Right kidney (tissue), 9 donors: ENCODE measurements at places on chromosomes 3 and 15.
A peak's percentile ranks its signal among the peaks of the same experiment; 100 is the strongest.

- no peak for DNase-seq
Measured at GRCh38 chr15:73873889-73874511, 636 bp downstream of the TBC1D21 start.

DNA sequence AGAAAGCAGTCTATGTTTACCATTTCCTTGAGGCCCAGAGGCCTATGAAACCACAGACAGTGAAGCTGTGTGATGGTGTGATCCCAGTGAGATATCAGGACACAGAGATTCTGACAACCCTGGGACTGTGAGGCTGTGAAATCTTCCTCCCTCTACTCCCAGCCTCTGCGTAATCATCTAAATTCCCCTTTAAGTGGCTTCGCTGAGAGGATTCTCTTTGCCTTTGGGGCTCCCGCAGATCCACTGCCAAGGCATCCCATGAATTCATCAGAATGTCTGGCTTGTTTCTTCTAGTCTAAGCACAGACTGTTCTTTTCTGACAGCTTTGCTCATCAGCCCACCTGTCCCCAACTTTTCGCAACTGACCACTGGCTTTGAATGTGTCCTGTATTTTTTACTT lies 901.2 kb upstream of the NR2F2 start:
- DNase-seq: no peak

GRCh38 chr15:22806156-22806555 lies 19.7 kb downstream of the NIPA1 start:
- no peak for DNase-seq

DNA sequence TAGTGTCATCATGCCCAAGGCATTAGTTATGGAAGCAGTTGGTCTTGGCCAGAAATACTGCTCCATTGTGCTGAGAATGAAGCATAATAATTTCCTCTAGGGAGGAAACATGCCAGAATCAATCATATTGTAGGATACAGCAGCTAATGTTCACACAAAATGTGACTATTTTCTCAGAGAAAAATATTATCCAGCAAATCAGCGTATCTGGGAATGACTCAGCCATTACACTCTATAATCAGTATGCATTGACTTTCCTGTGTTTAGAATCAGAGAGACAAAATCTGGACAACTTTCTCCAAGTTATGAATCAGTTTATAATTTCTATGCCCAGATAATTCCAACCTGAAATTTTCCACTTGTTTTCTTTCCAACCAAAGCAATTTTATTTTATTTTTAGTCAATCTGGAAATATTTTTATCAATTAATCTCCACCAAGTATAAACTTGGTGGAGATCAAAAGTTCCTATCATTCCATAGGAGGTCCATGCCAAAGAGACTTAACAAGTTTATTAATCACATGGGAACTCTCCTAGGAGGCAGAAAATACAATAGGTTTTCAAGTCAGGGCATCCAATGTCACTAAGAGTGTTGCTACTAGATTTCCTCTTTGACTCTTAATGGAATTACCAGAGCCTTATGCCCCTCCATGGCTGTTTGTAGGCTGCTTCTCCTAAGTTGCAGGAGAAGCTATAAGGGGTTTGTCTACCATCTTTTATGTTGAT lies 36.4 kb downstream of the SUCNR1 start:
- no peak for DNase-seq

DNA sequence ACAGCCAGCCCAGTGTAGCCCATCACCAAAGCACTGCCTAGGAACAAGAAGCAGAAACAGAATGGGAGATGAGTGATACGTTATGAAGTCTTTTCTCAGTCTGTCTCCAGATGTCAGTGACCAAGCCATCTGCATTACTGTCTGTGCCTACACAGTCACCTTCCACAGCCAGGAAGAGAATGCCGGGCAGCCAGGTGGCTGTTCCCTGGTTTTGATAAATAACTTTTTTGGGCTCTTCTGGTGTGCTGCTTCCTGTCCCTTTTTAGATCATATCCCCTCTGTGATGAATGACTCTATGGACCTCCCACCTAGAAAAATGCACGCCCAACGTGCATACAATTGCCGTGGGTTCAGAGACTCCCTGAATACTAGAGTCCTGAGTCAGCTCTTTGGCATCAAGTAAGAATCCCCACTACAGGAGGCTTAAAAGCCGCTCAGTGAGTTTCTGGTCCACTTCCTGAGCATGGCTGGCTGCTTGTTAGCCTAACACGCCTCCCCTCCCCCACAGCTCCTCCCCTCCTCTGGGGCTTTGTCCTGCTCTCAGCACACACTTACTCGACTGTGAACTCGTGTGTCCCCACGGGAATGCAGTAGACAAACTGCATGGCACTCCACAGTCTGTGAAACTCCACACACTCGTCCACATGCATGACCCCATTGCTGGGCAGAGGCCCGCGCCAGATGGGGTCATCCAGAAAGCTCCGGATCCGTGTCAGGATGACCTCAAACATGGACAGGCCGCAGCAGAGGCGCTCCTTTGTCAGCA lies 34.7 kb downstream of the NIPA2 start:
- DNase-seq: no peak

GRCh38 chr3:105157067-105157765 lies 209.5 kb upstream of the ALCAM start:
- no peak for DNase-seq

DNA sequence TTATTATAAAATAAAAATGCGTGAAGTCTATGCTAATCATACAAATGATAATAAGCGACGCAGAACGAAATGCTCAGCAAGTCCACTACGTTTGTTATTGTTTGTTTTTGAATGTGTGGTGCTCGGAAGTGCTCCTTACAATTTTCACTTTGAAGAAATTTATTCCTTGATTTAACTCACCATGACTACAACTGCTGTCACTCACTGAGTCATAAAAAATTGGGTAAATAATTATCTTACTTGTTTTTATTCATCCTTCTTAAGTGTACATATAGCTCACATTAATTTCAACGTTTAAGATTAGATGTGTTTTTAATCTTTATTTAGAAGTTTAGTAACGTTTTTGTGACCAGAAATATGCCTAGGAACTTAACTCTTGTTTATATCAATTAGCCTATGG lies 66.7 kb upstream of the NANOGP8 start:
- DNase-seq: no peak

DNA sequence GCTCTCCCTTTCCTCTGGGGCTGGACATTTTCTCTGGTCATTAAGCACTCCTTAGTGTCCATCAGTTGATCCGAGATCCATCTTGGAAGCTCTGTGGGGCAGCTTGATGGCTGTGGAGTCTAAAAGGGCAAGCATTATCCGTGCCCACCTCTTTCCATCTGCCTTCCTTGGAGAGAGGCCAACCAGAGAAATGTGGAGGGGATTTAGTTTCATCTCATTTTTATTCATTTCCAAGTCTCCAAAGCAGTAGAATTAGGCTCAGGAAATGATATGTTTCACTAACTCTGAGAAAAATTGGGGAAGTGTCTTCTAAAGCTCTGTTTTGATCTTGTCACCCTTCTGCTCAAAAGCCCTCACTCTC lies 95.9 kb upstream of the KLHL25 start:
- no peak for DNase-seq

DNA sequence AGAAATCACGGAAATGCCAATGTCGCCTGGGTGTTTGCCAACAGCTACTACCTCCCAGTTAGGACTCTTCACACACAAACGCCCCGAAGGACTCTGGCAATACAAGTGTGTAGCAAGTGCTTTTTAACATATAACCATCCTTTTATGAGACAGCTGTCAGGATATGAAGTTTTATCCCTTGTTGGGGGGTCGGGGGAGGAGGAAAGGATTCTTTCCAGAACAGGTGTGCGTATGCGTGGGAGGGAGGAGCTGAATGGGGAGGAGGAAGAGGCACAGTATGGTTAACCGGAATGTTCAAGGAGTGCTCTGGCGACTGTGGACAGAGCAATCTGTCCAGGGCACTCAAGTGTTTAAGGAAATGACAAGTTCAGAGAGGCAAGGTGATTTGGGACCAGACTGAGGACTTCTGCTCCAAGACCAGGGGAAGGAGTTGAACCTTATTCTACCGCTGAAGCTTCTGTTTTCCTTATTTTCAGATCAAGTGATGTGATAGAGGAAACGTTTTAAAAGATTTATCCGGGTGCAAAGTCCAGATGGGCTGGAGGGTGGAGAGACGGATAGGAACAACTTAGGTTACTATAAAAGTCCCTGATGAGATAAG lies 1.3 kb downstream of the TSPAN3 start:
- peak; percentile 44 for DNase-seq

GRCh38 chr3:55620351-55621025 lies 133.4 kb upstream of the WNT5A start:
- no peak for DNase-seq

- peak; percentile 59 for DNase-seq
Measured at GRCh38 chr15:31339558-31339895, 12.9 kb downstream of the KLF13 start.

DNA sequence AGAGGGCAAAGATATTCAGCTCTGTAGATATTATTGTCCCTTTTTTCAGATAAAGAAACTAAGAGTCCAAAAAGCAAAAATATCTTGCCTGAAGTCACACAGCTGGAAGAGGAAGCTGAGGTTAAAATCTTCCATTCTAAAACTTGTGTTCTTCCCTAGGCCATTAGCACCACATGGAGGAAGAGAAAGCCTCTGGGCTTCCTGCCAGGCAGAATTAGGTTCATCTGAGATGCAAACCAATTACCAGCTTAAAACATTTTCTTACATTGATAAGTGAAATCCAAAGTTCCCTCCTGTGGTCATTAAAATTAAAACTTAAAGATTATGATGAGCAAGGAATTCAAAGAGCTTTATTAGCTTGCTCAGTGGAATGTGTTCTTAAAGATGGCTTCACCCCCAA lies 235.3 kb upstream of the SETMAR start:
- DNase-seq: no peak

DNA sequence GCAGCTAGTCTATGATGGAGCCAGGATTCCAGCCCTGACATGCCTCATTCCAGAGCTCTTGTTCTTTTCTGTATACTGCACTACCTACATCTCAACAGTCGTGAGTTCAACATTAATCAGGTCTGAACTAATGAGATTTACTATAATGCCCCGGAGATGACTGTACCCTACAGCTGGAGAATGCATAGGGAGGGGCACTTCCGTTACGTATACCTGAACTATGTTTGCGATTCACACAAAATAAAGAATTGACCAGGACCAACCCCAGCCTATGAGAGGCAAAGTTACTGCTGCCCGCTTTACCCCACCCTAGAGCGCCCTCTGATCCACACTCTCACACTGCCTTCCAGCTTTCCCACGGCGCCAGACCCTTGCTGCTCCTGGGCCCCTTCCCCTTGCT lies 97.0 kb downstream of the IGF2BP2 start:
- no peak for DNase-seq

DNA sequence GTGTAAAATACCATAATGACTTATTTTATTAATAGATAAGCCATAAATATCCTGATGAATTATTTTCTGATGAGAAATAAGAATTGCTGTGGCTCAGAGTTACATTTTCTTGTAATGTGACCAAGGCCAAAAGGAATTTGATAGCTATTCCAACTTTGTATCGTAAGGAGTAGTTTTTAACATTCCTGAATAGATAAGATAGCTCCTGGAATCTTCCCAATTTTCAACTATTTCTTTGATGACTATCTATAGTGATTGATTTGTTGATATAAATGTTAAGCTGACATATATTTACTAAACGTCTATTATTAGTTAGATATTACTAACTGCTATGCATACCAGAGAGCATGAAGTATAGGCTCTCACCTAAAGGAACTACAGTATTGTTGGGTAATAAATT lies 49.1 kb upstream of the SATB1 start:
- no peak for DNase-seq

DNA sequence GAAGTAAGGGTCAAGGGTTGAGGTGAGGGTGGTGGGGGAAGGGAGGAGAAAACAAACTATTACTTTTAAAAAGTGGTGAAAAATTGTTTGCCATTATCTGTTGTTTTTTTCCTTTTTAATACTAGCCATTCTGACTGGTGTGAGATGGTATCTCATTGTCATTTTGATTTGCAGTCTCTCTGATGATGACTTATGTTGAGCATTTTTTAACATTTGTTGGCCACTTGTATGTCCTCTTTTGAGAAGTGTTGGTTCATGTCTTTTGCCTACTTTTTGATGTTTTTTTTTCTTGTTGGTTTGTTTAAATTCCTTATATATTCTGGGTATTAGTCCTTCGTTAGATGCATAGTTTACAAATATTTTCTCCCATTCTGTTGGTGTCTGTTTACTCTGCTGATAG lies 185.9 kb upstream of the ANKRD28 start:
- DNase-seq: no peak

- DNase-seq: no peak
Measured at GRCh38 chr3:112767177-112767576, 79.5 kb downstream of the CD200R1L start.

GRCh38 chr3:69540706-69541581 lies 155.1 kb upstream of the FRMD4B start:
- DNase-seq: peak; percentile 59

- no peak for DNase-seq
Measured at GRCh38 chr3:187359798-187360486, 8.2 kb upstream of the RTP4 start.

DNA sequence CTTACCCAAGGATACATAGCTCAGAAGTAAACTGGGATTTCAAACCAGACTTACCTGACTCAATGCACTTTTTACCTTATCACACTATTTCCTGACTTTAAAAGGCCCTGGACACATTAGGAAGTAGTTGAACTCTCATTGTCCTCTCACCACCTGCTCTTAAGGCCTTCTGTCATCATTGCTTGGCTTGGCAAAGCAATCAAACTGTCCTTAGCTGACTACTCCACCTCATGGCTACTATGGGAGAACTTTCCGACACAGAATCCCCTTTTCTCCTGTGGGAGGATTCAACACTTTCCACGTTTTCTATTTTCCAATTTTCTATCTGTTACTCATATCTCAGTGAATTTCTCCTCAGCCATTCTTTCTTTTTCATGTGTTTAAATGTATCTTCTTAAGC lies 55.4 kb downstream of the ZNF148 start:
- DNase-seq: no peak

DNA sequence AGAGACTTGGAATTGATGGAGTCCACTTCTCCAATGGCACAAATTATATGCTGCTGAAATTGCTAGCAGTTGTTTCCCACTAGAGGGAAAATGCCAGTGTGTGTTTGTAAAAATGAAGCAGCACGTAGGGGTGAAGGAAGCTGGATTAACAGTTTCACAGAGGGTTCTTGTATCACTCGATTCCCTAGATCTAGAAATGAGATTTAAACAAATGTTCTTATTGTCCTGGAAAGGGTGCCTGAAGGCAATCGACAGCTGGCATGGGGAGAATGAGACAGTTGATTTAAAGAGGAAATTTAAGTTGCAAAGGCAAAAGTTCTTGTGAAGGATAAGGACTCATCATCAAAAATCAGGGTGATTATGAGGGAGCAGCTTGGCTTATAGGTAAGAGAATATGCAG lies 234.8 kb upstream of the ARPP21 start:
- DNase-seq: no peak
